ENCODE measurements at places on chromosomes 7 and 10. TPM values are rescaled to one million over a fixed set of nuclear protein-coding genes. Genes with fewer than 3 reads are reported as not detected.
A peak's percentile ranks its signal among the peaks of the same experiment; 100 is the strongest.

LRRC27 gene
- total RNA-seq: 0.89 TPM

CCDC146 gene
- total RNA-seq: 0.96 TPM

RPEL1 gene
- total RNA-seq: not detected

DIP2C gene
- 0.26 TPM for total RNA-seq

ERVW-1 gene
- not detected for total RNA-seq

SFRP4 gene
- not detected for total RNA-seq

GSDME gene
- total RNA-seq: 3.1 TPM

STOX1 gene
- total RNA-seq: 0.94 TPM

AASS gene
- total RNA-seq: 0.83 TPM

NRG3 gene
- not detected for total RNA-seq

DNA sequence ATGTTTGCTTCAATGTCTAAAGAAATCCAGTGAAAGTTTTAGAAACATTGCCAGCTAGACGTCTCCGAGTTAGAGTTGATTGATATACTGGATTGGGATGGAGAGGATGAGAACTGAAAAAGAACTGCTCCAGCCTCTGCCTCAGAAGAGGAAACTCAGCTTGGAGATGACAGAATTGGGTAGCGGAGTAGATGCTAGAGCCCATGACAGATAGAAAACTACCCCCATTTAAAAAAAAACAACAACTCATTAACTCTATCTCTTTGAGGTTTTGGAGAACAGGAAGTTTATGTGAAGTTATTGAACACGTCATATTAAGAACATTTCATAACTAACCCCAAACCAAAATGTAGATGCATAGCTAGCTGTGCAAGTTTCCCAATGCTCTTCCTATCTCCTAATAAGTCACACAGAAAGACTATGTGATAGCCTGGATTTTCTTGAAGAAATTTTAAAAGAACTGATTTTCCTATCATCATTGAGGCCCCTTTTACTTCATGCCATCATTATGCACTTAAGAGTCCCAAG lies 28.3 kb upstream of the AFAP1L2 start:
- no peak for DNase-seq

- no peak for DNase-seq
Measured at GRCh38 chr10:116961406-116962251, 43.4 kb downstream of the SHTN1 start.

GRCh38 chr10:46263831-46264268 lies 22.9 kb upstream of the ANTXRL start:
- DNase-seq: no peak

- DNase-seq: no peak
Measured at GRCh38 chr7:132575419-132575981, 770 bp downstream of the PLXNA4 start.

DNA sequence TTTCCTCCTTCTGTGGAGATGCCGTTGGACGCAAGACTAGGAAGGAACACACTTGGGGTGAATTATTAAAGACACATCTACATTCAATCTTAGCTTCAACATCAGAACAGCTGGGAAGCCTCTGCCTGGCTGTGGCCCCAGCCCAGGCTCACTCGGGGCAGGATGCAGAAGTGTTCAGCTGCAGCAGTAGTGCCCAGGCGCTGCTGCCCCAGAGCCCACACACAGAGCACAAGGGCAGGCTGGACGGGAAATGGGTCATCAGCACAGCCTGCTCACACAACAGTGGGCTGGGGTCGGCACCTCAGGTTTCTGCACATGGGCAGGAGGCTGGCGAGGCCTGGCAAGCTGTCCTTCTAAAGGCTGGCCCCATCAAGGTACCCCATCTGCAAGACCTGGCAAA lies 42.5 kb downstream of the NOD1 start:
- DNase-seq: no peak

DNA sequence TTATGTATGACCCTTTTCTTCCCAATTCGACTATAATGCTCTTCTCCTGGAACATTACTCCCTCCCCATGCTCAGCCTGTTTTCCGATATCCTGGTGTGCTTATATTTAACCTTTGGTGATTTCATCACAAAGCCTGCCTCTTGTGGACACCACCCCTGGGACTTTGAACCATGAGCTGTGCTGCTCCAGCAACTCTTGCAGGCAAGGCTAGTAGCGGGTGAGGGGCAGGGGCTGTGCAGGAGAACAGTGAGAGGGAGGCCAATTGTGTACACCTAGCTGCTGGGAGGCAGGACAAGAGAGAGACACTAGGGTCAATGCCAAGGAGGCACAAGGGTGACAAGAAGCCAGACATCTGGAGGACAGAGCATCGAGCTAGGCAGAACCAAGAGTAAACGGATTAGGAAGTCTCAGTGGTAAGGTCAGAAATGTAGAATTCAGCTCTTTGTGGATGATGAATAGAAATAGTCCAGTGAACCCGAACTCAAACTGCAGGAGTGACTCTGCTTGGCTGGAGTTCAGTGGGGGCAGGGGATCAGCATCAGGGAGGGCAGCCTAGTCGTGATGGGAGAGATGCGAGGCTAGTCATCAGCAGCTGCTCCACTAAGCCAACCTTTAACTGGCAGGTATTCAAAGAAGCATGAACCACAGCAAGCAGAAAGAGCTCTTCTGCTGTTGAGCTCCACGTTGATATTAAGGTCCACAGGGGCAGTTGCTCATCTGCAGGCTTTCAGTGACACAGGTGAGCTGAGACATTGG lies 31.0 kb upstream of the MKI67 start:
- no peak for DNase-seq

- no peak for DNase-seq
Measured at GRCh38 chr7:51126813-51127617, 189.6 kb downstream of the COBL start.

DNA sequence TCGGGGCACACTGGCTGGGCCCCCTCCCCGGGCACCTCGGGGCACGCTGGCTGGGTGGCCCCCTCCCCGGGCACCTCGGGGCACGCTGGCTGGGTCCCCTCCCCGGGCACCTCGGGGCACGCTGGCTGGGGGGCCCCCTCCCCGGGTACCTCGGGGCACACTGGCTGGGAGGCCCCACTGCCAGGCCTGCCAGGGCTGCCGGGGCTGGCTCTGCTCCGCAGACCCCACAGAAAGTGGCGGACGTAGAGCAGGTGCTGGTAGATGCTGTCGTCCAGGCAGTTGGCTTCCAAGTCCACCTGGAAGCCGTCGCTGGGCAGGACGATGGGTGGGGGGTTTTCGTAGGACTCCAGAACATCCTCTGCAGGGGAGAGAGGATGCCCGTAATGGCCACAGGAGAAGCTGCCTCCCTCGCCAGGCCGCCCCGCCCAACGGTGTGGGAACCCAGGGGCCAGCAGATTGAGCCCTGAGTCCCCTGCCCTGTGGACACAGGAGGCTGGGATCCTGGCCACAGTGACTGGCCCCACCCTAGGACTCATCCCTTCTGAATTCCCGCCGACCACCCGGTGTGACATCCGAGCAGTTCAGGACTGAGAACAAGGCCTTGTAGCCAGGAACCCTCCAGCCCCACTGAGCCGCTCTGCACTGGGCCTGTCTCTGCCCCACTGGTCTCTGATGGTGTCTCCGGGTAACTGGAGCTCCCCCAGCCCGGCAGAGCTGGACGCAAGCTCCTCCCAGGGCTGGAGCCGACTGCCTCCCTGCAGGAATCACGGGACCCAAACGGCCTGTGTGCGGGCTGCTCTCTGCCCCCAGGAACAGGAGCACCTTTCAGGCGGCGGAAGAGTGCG lies 28.2 kb downstream of the AP5Z1 start:
- DNase-seq: no peak

- no peak for DNase-seq
Measured at GRCh38 chr7:158519633-158520174, 67.9 kb downstream of the PTPRN2 start.

- no peak for DNase-seq
Measured at GRCh38 chr7:28041508-28042314, 138.9 kb downstream of the JAZF1 start.

- peak; percentile 5 for DNase-seq
Measured at GRCh38 chr7:21256310-21256877, 171.5 kb upstream of the SP4 start.

GRCh38 chr7:5704534-5704922 lies 76.9 kb downstream of the RNF216 start:
- peak; percentile 74 for DNase-seq

GRCh38 chr10:126592901-126593300 lies 77.6 kb downstream of the C10orf90 start:
- no peak for DNase-seq

DNA sequence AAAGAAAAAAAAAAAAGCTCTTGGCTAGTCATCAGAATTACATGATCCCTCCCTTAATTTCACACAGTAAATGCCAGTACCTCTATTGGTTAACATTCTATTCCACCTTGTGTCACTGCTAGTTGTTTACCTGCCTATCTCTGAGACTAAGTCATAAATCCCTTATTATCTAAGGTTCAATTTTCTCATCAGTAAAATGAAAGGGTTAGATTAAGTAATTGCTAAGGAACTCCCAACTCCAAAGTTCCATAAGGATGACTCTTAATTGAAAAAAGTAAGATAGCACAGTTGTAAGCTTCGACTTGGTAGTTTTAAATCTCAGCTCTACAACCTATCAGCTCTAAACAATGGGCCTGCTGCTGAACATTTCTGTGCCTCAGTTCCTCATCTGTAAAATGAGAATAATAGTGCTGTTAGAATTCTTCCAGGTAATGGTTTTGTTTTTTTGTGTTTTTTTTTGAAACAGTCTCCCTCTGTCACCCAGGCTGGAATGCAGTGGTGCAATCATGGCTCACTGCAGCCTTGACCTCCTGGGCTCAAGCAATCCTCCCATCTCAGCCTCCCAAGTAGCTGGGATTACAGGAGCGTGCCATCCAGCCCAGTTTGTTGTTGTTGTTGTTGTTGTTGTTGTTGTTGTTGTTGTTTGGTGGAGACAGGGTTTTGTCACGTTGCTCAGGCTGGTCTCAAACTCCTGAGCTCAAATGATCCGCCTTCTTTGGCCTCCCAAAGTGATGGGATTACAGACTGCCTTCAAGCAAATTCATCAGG lies 35.6 kb downstream of the SRPK2 start:
- no peak for DNase-seq

DNA sequence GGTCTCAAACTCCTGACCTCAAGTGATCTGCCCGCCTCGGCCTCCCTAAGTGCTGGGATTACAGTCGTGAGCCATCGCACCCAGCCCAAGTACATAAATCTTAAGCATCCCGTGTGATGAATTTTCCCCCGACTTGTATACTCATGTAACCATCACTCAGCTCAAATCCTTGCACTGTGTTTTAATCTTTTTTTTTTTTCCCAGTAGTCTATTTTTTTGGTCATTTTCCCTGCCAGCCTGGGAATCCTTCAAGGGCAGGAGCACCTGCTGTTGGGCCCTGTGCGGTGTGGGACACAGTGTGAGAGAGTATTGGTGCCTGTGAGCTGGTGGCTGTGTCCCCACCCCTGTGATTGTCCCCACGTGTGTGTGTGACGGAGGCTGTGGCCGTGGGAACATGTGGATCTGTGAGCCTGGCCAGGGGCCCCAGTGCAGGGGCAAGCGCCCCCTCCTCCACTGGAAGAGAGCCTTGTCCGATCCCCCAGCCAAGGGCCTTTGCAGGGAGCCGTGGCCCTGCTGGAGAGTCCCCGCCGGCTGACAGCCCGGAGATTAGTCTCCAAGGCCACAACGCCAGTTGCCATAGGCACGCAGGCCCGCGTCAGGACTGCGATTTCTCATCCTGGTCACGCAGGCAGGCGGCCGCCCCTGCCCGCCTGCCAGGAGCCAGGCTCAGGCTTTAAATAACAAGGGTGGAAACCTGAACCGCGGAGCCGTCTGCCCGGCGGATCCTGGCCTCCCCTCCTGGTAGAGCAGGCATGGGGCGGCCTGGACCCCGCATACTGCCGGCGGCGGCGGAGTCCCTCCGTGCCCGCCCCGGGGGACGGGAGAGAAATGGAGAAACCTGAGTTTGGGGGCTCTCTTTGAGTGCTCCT lies 26.5 kb downstream of the GTF2IRD1 start:
- no peak for DNase-seq

GRCh38 chr7:151727579-151728285 lies 149.2 kb downstream of the PRKAG2 start:
- peak; percentile 41 for DNase-seq

DNA sequence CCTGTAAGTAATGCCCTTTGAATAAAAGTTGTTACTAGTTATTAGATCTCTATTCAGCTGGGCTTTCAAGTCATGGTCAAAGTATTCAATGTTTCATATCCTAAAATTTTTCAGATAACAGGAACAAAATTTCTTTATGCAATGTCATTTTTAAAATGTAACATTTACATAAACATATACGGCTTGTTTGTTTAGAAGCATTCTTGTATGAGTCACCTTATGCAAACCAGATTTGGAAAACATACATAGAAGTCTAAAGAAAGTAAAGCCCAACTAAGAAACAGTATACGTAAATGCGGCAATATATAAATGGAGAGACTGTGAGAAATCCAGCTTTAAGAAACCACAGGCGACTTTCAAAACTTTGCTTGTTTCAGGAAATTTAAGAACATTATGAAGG lies 10.5 kb downstream of the TMEM168 start:
- DNase-seq: no peak

GRCh38 chr10:71984809-71985388 lies 20.7 kb downstream of the CHST3 start:
- DNase-seq: no peak

DNA sequence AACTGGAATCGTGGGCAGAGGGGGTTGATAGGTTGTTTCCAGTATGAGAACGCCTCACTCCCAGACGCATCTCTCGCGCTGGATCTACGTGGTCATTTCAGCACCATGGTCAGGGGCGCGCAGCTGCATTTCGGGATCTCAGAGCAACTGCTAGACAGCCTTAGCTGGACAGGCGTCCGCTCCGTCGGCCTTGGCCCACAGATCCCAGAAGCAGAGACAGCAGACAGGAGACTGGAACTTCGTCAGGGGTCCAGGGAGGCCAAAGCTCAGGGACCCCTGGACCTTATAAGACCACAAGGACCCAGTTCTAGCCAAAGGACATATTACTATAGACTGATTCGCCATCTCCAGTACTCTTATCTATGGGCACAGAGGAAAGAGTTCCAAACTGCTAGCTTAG lies 5.3 kb downstream of the NEUROG3 start:
- no peak for DNase-seq

DNA sequence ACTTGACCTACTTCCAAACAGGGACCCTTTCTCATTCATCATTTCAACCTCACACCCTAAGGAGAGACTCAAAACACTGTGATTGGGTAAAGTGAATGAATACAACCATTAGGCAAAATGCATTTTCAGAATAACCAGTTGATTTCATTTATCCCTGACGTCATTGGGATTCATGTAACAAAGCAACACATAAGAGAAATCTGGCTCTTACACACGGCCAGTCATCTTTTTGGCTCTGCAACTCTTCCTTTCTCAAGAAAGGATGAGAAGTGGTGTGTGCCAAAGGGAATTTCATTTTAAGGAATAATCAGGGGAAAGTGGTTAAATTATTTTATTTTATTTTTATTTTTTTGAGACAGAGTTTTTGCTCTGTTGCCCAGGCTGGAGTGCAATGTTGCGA lies 83.1 kb downstream of the CPVL start:
- no peak for DNase-seq

- no peak for DNase-seq
Measured at GRCh38 chr7:119931230-119931824, 341.6 kb upstream of the KCND2 start.

DNA sequence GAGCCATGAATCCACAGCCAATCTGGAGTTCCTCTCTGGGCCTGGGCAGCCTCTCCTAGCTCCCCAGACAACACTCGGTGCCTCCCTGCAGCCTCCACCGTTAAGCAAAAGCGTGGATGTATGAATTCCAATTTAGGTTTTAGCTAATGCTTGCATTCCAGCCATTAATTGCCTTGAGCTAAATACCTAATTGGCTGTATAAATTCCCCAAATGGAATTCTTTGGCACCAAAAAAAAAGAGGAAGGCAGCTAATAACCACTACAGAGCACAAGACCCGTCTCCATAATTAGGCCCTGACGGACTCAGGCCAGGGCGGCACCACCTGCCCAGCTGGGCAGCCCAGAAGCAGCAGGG lies 140.5 kb downstream of the PTPRN2 start:
- no peak for DNase-seq

All from activated T-cell treated with anti-CD3 and anti-CD28 coated beads, Interleukin-2, amount 50 U/mL, for 4 hours (primary cell).